NCI-H446 treated with DMSO at 0.1 percent for 48 hours (cell line): ENCODE measurements at places on chromosomes 2 and 18.

GRCh38 chr2:174180726-174181236 is 67.6 kb downstream of the OLA1 start:
- no peak for DNase-seq

GRCh38 chr2:1723397-1724042 is 20.8 kb downstream of the PXDN start:
- DNase-seq: peak; percentile 80

DNA sequence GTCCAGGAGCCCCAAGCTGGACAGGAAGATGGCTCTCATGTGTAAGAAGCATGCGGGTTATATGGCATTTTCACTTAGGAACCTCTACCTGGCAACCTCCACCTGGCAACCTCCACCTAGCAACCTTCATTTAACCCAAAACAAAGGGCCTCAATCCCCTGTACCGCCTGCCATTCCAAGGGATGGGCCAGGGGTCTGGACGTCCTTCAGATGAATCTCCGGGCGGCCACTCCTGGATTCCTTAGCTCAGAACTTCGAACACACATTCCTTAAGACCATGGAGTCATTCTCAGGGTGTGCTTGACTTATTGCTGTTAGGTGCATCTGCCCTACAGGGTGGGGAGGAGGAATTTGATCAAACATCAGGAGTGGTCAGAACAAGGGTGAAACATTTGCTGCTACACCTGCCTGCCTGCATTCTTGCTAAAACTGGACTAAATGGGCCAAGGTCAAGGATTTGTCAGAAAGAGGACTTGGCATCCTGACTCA is 277.6 kb downstream of the PHLPP1 start:
- no peak for DNase-seq

- DNase-seq: no peak
These were observed 191.8 kb upstream of the SPOPL start for GRCh38 chr2:138309760-138310159.

DNA sequence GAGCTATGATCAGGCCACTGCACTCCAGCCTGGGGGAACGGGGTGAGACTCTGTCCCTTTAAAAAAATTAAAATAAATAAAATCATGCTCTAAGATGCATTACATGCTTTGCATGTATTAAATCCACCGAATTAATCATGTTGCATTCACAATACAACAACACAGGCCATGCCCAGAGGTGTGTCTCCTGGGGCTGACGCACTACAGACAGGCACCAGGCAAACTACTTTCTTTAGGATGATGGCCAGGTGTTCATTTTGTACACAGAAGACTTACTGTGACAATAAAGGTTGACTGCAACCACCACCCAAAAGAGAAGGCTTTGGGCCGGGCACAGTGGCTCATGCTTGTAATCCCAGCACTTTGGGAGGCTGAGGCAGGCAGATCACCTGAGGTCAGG is 226.8 kb upstream of the PXDN start:
- DNase-seq: no peak

- DNase-seq: no peak
These were observed 23.0 kb downstream of the EPHA4 start for GRCh38 chr2:221549143-221549542.

- DNase-seq: no peak
These were observed 218.5 kb downstream of the TRIB2 start for GRCh38 chr2:12935222-12935621.

DNA sequence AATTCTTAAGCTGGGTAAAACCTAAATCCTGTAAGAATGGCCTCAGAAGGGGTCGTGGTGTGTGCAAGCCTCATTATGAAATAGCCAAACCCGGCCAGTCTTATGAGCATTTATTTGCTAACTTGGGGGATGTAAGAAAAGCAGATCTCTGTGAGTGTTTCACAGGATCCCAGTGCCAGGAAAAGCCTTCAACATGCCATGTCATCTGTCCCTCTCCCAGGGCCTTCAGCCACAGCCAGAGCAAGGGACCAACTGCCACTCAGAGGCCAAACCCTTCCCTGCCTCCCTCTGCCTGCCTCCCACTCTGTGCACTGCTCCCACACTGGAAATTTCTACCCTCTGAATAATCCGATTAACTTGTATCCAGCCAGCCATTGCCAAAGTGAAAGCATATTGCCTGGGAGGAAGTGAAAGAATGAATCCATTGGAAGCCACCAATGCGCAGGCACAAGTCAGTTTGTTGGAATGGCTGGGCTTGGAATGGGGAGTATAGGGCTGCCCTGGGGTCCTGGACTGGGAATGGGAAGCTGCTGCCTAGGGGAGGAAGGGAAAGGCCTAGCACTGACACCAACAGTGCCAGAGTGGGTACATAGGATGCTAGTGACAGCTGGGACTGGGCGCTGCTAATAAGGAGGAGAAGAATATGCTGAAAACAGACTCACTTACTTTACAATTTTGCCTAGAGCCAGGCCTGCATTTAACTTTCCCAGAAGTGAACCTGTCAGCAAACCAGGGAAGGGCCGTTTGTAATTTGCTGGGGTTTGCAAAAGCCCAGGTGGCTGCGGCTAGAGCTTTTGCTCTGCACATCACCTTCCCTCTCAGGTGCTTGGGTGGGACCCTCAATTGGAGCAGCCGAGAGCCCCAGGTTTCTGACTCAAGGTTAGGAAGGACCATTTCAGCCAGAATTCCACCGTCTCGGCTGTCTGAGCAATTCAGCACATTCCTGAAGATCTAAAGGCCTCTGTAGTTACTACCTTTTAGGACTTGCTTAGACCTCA is 146.6 kb upstream of the NCK2 start:
- no peak for DNase-seq

DNA sequence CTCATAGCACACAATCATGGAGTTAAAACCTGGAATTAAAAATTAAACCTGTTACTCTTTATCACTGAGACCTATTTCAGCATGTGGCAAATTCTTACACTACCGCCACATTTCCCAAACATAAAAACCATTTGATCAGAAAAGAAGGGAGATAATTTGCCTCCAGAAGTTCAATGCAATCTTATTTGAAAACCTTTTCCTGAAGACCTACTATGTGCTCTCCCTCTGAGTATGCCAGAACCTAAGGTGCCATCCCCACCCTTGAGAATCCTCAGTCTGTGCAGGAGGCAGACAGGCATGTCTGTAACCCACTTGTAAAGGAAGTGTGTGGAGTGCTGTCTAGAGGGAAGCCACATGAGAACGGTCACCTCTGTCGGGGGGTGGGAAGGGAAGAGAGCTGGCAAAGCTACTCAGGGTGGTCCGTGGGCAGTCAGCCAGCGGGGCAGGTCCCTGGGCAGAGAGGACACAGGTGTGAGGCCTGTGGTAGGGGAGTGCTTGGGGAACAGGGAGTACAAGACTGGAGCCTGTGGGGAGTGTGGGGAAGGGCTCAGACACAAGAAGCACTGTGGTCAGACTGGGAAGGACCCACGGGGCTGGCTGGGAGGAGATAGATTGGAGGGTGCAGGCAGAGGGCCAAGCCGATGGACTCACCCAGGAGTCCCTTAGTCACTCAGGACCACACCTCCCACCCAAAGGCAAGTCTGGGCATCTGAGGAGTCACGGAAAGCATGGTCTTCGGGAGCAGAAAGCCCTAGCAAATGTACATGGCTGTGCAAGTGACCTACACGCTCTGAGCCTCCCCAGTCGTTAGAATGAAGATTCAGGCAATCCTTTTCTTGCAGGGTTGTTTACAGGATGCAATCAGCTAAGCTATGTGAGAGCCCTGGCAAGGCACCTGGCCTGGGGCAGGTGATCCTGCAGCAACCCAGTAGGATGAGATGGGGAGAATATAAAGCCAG is 22.8 kb downstream of the CRACDL start:
- DNase-seq: no peak

GRCh38 chr2:31421634-31422033 is 7.1 kb upstream of the XDH start:
- DNase-seq: no peak

- no peak for DNase-seq
These were observed 41.5 kb downstream of the SRSF7 start for GRCh38 chr2:38709567-38710194.
